ENCODE measurements at places on chromosomes 2 and 18.

- no peak for DNase-seq
Observed at GRCh38 chr2:197711578-197711977, 6.4 kb downstream of the MARS2 start.

DNA sequence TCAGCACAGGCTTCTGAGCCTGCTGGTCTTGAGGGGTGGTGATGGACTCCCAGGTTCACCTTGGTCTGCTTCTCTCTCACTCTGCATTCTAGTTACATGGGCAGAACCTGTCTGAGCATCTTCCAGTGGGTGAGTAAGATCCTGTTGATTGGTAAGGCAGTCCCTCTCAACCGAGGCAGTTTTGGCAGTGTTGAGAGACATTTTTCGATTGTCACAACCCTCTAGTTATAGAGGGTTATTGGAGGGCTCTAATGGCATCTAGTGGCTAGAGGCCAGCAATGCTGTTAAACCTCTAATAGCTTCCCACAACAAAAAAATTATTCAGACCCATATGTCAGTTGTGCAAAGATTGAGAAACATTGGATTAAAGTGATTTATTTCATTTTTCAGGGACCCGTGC lies 9.3 kb upstream of the MGAT5 start:
- DNase-seq = no peak

- DNase-seq = no peak
Observed at GRCh38 chr2:212427638-212428037, 111.0 kb downstream of the ERBB4 start.

DNA sequence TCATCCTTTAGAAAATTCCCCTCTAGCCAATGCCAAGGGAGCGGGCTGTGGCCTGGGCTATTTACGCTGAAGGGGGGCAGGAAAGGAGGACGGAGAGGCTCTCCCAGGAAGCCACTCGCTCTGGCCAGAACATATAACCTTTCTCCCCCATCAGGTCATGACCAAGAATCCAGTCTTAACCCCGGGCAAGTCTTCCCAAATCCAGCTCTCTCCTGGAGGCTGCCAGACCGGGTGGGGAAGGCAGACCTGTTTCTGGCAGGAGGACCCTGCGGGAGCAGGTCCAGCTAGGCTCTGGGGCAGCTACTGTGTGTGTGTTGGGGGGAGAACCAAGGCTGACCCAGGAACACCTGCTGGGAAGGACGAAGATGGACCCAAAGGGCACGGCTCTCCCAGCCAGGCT lies 13.4 kb upstream of the SEMA4C start:
- DNase-seq = no peak

- DNase-seq = no peak
Observed at GRCh38 chr2:166439078-166439477, 55.0 kb downstream of the SCN7A start.

DNA sequence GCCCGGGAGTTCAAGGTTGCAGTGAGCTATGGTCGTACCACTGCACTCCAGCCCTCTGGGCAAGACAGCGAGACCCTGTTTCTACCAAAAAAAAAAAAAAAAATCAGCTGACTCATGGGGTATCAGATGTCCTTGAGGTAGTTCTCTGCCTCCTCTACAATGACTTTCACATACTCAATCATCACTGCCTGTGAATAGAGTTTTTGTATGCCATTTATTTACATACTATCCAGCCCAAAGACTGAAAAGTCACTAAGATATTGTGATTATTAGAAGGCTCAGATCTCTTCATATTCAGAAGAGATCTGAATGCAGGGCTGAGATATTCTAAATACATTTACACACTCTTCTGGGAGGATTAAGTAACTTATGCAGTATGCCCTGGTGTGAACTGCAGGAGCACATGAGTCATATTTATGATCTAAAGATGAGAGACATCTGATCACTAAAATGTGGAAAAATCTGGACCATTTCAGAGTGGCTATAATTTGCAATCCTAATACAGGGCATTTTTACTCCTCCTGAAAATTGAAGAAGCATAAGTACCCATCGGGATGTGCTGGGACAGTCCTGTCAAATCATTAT lies 38.9 kb downstream of the KLF7 start:
- no peak for DNase-seq

GRCh38 chr2:112783187-112783714 lies 1.0 kb downstream of the IL1A start:
- DNase-seq = no peak

GRCh38 chr2:105784589-105784988 lies 39.9 kb downstream of the NCK2 start:
- DNase-seq = no peak

All from SK-N-MC (cell line).